Activated CD8-positive, alpha-beta memory T cell treated with anti-CD3 and anti-CD28 coated beads, Interleukin-2, amount 50 U/mL, for 48 hours (primary cell): ENCODE measurements at places on chromosomes 7 and 10.
A peak's percentile ranks its signal among the peaks of the same experiment; 100 is the strongest.

GRCh38 chr7:840001-840600, 7.8 kb downstream of the SUN1 start:
- no peak for DNase-seq

GRCh38 chr10:125093199-125093973, 67.0 kb downstream of the CTBP2 start:
- no peak for DNase-seq

GRCh38 chr10:3524086-3524960, 260.7 kb downstream of the KLF6 start:
- DNase-seq = no peak

DNA sequence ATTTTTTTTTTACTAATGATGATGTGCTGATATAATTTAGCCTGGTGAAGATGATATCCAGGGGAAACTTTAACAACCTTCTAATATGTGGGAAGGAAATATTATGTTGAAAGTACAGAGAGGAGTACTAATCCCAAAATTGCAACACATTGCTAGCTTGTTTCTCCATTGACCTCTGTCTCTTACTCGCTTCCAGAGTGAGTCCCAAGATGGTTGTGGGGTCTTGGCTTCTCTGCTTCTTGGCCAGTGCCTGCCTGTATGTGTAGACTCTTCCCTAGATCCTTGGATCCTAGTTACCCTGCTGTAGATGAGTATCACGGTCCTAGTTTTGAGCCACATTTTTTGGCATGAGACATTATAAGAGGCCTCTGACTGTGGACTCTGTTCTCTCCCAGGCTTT, 17.5 kb downstream of the BMPER start:
- DNase-seq = no peak

GRCh38 chr10:17066000-17066399, 63.6 kb downstream of the CUBN start:
- no peak for DNase-seq

- DNase-seq = no peak
Measured at GRCh38 chr7:27793780-27794179, 53.8 kb downstream of the TAX1BP1 start.

DNA sequence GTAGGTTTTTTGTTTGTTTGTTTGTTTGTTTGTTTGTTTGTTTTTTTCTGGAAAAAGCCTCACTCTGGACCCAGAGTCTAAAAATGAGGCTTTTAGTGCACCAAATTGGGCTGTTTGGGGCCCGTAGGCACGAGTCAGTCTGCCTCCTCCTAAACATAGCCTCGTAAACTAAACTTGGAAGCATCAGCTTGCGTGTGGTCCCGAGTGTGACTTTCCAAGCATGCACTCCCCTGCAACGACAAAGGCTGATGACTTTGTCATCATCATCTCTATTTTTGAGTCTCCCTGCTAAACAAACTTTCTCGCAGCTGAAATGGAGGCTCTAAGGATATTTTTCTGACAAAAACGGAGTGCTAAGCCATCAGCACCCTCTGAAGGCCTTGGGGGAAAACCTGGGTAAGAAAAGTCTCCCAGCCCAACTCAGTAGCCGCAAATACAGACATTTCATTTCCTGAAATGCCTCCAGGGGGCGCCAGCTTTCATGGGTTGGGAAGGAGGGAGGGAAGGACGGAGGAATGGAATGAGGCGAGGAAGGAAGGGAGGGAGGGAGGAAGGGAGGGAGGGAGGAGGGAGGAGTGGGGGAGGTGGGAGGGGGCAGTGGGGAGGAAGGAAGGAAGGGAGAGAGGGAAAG, 245.9 kb downstream of the KCNMA1 start:
- DNase-seq = peak; percentile 72

DNA sequence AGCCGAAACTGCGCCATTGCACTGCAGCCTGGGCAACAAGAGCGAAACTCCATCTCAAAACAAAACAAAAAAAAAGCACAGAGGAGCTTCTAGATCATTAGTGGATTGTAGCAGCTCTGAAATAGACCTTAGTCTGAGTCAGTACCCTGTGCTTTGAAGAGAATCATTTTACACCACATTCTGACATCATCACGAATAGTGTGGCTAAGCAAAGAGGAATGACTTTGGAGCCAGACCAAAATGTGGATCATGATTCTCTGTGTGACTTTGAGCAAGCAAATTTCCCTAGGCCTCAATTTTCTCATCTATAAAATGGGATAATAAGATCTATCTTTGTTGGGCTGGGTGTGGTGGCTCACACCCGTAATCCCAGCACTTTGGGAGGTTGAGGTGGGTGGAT, 618.9 kb downstream of the CALN1 start:
- no peak for DNase-seq

GRCh38 chr7:46317256-46317655, 396.2 kb upstream of the IGFBP3 start:
- DNase-seq = no peak

- DNase-seq = no peak
Measured at GRCh38 chr7:130420943-130421578, 19.8 kb downstream of the CEP41 start.

GRCh38 chr7:44689427-44689826, 59.2 kb upstream of the ZMIZ2 start:
- DNase-seq = no peak

DNA sequence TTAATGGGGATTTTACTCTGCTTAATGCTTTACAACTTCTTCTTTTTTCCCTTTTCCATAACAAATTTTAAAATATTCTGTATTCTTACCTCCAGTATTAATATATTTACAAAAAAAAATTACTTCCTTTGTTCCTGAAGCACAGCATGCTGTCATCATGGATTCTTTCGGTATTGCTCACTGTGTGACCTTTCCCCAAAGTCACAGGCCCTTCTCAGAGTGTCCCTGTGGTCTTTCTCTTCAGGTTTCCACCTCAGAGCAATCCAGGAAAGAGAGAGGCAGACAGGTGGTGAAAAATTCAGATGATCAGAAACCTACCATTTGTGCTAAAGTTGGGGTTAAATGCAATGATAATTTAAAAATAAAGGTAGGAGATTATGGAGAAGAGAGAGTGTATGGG, 13.0 kb downstream of the AOAH start:
- no peak for DNase-seq

DNA sequence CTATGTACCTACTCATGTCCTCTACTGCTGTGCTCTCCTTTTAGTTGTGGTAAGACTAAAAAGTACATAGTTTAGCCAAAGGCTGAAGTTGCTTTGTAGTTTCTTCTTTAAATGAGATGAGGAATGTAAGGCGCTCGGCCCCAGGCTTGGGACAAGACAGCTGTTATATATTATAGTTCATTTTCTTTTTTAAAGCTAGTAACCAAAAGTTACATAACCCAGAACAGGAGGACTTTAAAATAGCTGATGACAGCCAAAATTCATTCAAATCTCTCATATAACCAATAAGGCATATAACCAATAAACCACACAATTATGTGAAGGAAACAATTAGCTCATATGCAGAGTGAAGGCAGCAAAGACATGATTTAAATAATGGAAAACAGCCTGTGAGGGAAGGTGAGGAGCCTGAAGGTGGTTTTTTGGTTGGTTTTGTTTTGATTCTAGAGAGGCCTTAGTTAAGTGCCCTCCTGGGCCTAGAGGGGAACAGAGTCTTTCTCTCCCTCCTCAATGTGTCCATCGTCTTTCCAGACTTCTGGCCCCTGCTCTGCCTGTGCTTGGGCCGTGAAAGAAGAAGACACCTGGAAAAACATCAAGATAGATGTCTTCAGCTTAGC, 35.8 kb downstream of the SLC26A4 start:
- DNase-seq = no peak

DNA sequence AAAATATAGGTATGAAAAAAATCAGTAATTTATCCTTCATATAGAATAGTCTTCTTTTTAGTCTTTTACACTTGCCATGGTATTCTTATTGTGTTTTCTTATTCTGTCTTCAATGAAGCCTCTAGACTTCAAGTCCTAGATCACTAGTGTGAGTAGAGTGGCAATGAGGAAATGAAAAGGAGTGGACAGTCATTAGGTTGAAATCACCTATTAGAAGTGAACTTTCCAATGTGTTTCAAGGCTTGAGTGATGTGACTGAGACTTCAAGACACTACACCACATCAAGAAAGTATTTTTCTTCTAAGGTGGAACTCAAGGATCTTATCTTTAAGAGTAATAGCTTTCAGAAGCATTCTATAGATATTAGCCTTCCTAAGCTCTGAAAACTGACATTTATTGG, 357.8 kb upstream of the MBL2 start:
- DNase-seq = no peak

- no peak for DNase-seq
Measured at GRCh38 chr10:114256008-114256765, 17.1 kb downstream of the VWA2 start.

- peak; percentile 65 for DNase-seq
Measured at GRCh38 chr10:118543714-118544400, 51.6 kb downstream of the PRLHR start.

GRCh38 chr10:15096661-15097010, 519 bp upstream of the RPP38 start:
- DNase-seq = no peak

DNA sequence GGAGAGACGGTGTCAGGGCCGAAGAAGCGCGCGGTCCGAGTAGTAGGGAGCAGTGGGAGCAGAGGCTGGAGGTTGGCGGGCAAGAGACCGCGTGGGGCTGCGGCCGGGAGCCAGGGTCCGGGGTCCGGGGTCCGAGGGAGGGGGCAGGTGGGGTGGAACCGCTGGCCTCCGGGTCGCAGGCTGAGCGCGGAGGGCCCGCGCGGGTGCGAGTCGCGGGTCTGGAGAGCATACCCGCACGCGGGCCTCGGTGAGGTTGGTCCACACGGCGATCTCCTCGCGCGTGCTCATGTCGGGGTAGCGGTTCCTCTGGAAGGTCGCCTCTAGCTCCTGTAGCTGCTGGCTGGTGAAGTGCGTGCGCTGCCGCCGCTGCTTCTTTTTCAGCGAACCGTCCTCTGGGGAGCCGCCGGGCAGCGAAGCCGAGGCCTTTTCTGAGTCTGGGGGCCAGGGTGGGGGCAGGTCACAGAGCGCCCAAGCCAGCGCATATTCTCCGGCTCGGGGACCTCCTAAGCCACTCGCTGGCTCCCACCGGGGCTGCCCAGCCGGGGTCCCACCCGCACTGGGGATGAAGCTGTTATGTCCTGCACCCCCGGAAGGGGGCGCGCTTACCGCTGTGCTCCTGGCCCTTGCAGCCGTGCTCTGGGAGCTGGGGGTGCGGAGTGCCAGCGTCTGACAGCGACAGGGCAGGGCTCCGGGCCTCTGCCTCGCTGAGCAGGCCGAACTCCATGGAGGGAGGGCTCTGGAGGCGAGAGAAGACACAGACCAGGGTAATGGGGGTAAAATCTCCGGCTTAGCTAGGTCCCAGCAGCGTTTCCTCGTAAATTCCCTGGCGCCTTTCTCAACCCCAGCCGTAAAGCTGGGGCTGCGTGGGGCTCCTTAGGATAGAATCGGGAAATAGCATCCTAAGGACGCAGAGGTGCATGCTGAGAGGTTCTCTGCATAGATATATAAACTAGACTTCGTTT, 5.5 kb downstream of the ELOVL3 start:
- DNase-seq = peak; percentile 94

DNA sequence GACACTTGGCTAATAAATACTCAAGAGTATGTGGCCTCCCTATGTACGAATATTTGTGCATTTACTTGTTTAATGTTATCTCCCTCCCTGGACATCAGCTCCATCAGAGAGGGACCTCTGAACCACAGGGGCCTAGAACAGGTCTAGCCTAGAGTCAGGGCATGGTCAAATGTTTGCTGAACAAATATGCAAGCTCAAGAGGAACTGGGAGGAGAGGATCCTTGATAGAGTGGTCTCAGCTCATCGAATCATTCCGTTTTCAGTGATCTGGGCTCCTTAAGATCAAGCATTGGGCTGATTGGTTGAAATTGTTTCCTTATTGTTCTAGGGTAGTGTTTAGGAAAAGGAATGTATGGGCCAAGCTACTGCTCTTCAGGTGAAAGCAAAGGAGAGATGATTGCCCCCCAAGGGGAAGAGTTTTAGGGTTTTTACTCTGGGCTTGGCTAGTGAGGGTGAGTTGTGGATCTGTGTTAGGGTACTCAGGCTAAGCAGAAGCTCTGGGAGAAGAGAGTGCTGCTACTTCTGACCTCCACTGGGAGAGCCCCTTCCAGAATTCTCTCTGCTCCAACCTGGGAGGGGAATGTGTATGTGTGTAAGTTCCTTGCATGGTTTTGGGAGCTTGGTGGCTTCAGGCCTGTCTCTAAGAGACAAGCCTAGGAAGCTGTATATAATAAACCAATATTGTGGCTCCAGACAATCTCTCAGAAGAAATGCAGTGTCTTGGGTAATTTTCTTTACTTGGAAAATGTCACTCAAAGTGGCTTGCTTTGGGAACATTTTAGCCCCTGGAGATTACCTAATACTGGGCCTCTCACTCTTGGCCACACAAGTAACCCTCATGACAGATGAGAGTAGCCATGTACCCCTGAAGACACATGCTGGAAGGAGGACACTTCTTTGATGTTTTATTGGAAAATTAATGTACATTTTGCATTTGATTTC, 110.0 kb downstream of the EMX2 start:
- no peak for DNase-seq

DNA sequence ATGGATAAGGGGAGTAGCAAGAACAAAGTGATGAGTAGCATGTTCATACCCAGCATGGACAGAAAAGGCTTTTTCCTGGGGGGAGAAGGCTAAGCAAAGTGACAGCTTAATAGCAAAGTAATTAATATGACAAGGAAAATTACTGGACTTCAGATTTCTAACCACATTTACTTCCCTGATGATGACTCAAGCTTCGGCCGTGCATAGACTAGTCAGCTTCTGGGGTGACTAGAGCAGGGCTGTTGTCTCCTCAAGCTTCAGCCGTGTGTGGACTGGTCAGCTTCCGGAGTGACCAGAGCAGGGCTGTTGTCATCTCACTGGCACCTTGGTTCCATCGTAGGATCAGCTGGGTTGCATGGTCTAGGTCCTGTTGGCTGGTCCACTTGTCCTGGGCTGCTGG, 2.1 kb upstream of the ZNF117 start:
- DNase-seq = no peak

DNA sequence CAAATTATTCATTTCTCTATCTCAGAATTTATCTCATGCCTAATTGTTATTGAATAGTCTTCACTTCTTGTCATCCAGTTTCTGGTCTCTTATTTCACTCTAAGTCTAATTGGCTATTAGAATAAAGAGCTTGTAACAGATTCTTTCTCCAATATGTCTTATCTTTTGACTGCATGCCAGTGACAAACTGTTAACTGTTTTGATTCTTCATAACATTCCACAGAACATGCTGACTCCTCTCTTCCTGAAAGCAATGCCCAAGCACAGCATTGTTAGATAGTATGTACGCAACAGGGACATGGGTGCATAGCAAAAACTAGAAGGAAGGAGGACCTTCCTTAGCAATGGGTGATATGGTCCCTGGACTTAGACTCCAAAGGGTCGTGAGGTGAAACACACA, 65.4 kb downstream of the TRUB1 start:
- DNase-seq = no peak

DNA sequence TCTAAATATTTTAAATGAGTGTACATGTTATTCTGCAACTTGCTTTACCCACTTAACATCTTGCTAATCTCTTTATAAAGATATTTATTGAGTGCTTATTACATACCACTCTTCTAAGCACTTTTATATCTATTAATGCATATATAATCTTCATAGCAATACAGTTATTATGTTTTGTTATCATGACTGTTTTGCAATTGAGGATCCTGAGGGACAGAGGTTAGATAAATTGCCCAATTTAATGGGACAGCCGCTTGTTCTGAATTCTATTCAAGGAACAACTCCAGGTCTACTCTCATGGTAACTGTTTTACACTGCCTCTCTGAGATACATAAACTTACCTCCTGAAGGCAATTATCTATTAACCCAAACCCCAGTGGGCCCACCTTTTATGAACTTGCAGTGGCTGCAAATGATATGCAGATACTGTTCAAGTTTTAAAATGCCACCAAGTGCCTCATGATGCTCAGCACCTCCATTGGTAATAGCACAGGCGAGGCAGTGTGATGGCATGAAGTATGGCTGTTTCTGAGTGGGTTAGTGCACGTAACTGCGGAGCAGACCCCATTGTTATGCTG, 60.5 kb downstream of the PON1 start:
- no peak for DNase-seq
